ENCODE measurements at places on chromosomes 12 and 14.

DNA sequence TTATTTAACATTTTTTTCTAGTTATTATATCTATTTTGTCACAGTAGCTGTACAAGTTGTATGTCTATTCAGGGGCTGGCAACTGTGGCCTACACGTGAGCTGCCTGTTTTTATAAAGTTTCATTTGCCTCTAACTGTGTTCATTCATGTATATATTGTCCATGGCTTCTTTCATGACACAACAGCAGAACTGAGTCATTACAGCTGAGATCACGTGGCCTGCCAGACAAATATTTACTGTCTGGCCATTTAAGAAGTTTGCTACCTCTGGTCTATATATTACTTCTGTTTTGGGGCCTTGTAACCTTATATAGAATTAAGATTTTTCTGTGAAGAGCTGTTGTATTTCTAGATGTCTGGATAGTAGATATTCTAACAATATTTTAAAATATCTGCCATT, 37.9 kb downstream of the KIAA0586 start:
- no peak for DNase-seq

DNA sequence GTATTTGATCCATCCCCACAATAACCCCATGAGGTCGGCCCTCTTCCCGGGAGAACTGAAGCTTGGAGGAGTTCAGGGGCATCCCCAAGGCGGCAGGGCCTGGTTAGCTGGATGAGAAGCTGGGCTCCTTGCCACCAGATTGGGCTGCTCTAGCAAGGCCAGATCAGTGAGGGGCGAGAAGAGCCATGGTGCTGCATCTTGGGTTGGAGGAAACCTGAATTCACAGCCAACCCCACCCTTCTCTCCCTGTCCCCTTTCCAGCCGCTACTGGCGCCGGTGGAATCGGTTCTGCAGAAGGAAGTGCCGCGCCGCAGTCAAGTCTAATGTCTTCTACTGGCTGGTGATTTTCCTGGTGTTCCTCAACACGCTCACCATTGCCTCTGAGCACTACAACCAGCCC, 228.6 kb upstream of the FKBP4 start:
- DNase-seq = no peak

DNA sequence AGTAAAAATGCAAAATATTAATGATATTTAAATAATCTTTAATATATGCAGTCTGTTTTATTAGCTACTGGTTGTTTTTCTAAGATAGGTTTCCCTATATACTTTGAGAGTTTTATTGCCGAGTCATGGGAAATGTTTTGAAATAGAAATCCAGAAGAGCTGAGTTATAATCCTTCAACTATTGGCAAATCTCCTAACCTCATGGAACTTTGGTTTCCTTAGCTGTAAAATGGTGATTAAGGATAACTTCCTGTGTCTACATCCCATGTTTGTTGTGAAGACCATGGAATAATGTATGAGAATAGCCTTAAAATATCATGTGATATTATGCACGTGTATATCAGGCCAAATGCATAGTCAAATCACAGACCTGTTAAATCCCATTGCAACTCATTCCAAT, 51.0 kb downstream of the UNC79 start:
- DNase-seq = no peak

DNA sequence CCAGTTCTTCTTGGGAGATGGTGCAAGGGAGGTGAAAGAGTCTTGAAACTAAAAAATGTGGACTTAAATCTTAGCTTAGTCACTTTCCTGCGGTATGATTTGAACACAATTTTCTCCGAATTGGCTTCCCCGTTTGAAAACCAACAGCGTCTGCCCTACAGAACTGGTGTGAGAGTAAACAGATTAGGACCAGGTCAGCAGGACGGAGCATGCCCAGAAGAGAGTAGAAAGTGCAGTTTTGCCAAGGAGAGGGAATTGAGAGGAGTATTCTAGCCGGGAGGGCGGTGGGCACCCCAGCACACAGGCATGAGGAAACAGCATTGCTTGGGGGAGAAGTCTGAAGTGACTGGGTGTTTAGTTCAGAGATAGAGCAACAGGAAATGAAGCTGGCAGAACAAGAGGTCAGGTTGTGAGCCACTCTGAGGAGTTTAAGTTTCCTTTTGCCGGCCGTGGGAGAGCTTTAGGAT, 927.1 kb downstream of the VRK1 start:
- DNase-seq = no peak

- DNase-seq = no peak
These were observed 120.1 kb downstream of the ZFP36L1 start for GRCh38 chr14:68672609-68673285.

GRCh38 chr14:75417674-75418073, 10.1 kb upstream of the JDP2 start:
- no peak for DNase-seq

GRCh38 chr14:71236487-71236886, 329.2 kb downstream of the PCNX1 start:
- no peak for DNase-seq

DNA sequence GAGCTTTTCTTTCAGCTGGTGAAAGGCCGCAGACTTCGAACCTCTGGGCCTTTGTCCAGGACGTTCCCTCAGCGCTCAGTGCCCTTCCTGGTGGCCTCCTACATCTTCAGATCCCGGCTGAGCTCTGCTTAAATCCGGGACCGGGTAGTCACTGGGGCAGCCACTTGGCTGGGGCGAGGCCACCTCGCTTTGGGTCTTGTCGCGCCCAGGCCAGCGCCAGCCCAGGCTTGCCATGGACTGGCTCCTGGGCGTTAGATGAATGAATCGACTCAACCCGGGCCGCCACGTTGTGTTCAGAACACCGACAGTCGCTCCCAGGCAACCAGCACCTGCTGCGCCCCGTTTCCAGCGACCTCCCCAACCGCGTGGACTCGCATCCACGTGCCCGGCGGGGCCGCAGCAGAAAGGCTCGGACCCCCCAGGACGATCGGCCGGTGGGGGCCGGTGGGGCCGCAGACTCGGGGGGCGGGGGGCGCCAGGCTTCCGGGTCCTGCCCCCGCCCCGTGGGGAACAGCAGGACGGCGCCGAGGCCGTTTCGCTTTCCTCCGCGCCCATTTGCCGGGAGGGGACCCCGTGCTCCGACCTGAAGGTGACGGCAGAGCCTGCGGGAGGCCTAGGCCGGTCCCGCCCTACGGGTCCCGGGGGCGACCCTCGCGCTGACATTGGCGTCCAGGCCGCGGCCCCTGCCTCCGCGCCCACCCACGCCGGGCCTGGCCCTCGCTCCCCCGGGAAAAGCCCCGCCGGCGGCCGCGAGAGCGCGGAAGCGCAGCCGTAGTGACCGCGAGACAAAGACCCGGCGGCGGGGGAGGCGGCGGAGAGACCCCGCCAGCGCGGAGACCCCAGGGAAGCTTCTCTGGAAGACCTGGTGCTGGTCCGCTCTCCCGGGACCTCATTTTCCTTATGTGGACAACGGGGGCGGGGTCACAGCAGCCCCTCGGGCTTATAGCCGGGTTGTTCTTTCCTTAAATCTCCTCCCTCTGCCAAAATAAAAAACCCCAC, 37.3 kb upstream of the RCOR1 start:
- peak; percentile 36 for DNase-seq

- no peak for DNase-seq
These were observed 2.2 kb downstream of the PLEKHG6 start for GRCh38 chr12:6312529-6313325.

DNA sequence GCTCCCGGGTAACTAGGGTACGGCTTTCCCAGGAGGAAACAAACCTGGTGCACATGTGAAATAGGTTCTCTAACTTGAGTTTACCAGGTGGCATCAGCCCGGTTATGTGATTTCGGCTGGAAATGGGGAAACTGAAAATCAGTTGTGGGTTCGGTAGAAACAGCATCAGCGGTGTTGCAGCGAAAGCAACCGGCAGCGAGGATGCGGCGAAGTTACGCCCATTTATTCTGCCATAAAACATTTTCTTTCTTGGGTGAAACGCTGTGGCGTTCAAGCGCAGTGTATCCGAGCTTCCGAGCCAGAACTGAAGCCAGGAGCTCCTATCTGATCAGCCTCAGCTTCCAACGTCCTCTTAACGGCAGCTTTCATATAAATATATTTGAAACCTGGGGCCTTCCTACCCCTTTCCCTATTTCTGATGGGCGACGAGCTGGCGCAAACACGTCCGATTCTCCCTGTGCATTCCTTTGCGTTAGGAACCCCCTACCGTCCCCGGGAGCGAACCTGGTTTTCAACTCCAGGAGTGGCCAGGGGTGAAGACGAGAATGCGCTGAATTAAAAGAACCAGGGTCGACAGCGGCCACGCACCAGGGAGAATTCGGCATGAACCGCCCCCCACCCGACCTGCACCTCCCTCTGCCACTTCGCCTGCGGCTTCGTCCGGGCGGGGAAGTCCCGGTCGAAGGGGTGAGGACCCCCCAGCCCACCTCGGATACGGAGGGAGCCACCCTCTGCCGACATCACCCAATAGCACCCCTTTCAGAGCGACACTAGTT, 1.6 kb downstream of the DPF3 start:
- no peak for DNase-seq

- no peak for DNase-seq
These were observed 904 bp downstream of the CACNA1C start for GRCh38 chr12:2053691-2054090.

- DNase-seq = no peak
These were observed 258.0 kb upstream of the PLEKHG7 start for GRCh38 chr12:92444763-92445162.

- DNase-seq = no peak
These were observed 157.4 kb downstream of the RGS6 start for GRCh38 chr14:72089625-72090024.

DNA sequence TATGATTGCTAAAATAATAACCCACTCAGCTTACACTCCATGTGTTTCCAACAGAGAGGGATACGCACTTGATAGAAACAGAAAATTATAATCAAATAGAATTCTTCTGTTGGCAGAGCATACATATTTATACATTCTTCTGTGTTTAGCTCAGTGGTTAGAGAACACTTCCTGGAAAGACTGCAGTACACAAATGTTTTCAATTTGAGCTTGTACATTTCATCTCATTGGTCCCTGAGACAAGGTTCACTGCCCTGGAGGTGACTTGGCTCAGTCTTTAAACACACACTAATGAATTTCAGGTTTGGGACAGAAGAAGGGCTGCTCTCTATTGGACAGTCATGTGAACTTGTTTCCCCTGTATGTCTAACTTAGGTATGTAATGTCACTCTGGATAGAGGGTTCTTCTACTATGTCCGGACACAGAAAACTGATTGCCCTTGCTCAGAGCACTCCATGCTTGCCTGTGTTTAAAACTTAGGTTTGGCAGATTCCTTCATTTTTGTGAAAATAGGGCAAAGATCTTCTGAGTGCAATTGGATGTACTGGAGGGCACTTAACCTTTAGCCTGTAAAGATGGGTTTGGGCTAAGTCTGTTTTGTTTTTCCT, 22.9 kb downstream of the PROX2 start:
- no peak for DNase-seq

GRCh38 chr14:80004871-80005270, 206.4 kb downstream of the DIO2 start:
- no peak for DNase-seq

- DNase-seq = no peak
These were observed 34.7 kb downstream of the FBXL14 start for GRCh38 chr12:1559676-1560091.

GRCh38 chr12:99223579-99223978, 424.0 kb upstream of the GARIN6 start:
- DNase-seq = no peak

DNA sequence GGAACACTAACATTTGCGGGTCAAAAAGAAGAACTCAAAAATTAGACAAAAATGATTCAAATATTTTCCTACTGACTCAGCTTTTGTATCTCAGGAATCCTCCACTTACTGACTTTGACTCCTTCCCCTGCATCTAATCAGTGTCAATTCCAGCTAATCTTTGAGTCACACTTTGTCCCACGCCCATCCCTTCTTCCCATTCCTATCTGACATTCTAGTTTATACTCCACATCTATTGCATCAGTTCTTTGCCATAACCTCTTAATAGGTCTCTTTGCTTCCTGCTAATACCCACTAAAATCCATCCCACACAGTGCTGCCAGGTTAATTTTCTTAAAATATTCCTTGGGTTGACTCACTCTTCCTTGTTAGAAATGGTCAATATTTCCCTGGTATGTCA, 19.1 kb downstream of the BBS10 start:
- DNase-seq = no peak

GRCh38 chr14:38848243-38848935, 254.6 kb downstream of the SEC23A start:
- DNase-seq = no peak
